ENCODE measurements at places on chromosomes 2 and 18. TPM values are rescaled to one million over a fixed set of nuclear protein-coding genes. Genes with fewer than 3 reads are reported as not detected.

AGXT gene
- not detected for total RNA-seq

TWIST2 gene
- 94.5 TPM for total RNA-seq

KLHL41 gene
- 1.00 TPM for total RNA-seq

CABLES1 gene
- total RNA-seq: 8.8 TPM

ANKRD62 gene
- total RNA-seq: not detected

ARPC2 gene
- 177 TPM for total RNA-seq

CDH7 gene
- total RNA-seq: not detected

CCDC141 gene
- total RNA-seq: not detected

OSBPL6 gene
- total RNA-seq: 4.1 TPM

UPP2 gene
- total RNA-seq: not detected

KCTD1 gene
- 10.1 TPM for total RNA-seq

TNFAIP6 gene
- 19.3 TPM for total RNA-seq

RUFY4 gene
- not detected for total RNA-seq

GAD1 gene
- total RNA-seq: not detected

SERPINB13 gene
- not detected for total RNA-seq

EVA1A gene
- 19.0 TPM for total RNA-seq

NTSR2 gene
- not detected for total RNA-seq

KCNG2 gene
- 0.49 TPM for total RNA-seq

HOXD12 gene
- not detected for total RNA-seq

DNAJC5G gene
- not detected for total RNA-seq

MOGAT1 gene
- total RNA-seq: not detected

DTNB gene
- 11.8 TPM for total RNA-seq

EPHA4 gene
- 21.8 TPM for total RNA-seq

SERPINB8 gene
- 6.9 TPM for total RNA-seq

CRYBA2 gene
- not detected for total RNA-seq

ASB18 gene
- total RNA-seq: not detected

SKA1 gene
- total RNA-seq: 0.62 TPM

DUSP2 gene
- total RNA-seq: 3.7 TPM

TDRD15 gene
- not detected for total RNA-seq

SMPD4 gene
- total RNA-seq: 24.1 TPM

FAP gene
- 21.8 TPM for total RNA-seq

SCN7A gene
- total RNA-seq: not detected

SOWAHC gene
- 12.4 TPM for total RNA-seq

ABCG5 gene
- total RNA-seq: not detected

ITGA4 gene
- 2.3 TPM for total RNA-seq

CHRNA1 gene
- total RNA-seq: not detected

GRP gene
- not detected for total RNA-seq

IL36A gene
- not detected for total RNA-seq

FSIP2 gene
- total RNA-seq: under 0.01 TPM

SLC16A14 gene
- total RNA-seq: not detected

CCDC102B gene
- 16.6 TPM for total RNA-seq

CTDP1 gene
- 15.4 TPM for total RNA-seq

OR6B2 gene
- not detected for total RNA-seq

PLB1 gene
- total RNA-seq: not detected

CYS1 gene
- total RNA-seq: 2.1 TPM

CEBPZOS gene
- 20.4 TPM for total RNA-seq

TBC1D8 gene
- total RNA-seq: 12.6 TPM

HAAO gene
- total RNA-seq: not detected

COLEC12 gene
- total RNA-seq: 73.4 TPM

SPDYA gene
- total RNA-seq: 0.10 TPM

IHH gene
- not detected for total RNA-seq

All from cardiac ventricle fibroblast (primary cell).